ENCODE measurements at places on chromosomes 6 and 20.

- DNase-seq, result no peak
Observed at GRCh38 chr6:51568771-51569170, 518.6 kb downstream of the PKHD1 start.

GRCh38 chr6:91198588-91199255 lies 611.9 kb upstream of the MAP3K7 start:
- no peak for DNase-seq

DNA sequence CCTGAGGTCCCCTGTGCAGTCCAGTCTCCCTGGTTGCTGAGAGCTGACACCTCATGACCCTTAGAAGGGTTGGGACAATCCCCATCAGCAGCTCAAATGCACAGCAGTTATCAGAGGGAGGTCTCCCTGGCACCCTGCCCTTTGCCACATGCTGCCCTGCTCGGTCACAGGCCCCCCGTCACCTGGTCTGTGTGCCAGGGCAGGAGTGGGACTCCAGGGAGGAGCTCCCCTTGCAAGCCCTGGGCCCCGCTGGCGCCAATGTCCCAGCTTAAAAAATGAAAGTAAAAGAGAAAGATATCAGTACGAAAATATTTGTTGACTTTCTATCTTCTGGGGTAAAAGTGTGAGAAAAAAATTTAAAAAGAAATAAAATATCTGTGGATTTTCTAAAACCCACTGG lies 68.1 kb upstream of the SLC22A16 start:
- DNase-seq, result no peak

GRCh38 chr6:135233686-135234491 lies 52.8 kb downstream of the MYB start:
- peak; percentile 22 for DNase-seq

DNA sequence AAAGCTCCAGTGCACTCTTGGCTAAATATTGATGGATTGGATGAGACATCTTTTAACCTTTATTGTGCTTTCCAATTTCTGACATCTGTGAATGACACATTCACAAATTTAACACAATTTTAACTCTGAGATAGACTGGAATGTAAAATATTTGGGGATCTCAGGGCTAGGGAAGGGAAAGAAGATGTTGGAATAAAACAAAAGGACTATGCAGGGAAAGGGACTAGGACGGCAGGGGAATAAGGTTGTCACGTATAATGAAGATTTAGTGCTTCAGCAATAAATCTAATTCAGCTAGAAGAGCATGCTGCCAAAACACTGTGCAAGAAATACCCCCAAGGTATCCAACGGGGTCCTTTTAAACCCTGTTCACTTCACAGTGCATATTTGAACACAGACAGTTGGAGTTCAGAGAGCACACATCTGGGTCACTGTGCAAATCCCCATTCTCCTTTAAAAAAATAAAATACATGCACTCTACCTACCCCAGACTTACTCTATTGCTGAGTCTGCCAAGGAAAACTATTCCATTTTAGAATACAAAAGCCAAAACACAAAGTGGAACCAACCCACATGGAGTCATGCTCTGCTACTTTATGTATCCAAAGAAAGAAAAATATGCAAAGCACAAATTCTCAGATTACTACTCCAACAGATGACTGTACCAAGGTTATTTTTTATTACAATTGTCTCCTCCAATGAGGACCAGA lies 151.0 kb upstream of the RSPO3 start:
- DNase-seq, result no peak

DNA sequence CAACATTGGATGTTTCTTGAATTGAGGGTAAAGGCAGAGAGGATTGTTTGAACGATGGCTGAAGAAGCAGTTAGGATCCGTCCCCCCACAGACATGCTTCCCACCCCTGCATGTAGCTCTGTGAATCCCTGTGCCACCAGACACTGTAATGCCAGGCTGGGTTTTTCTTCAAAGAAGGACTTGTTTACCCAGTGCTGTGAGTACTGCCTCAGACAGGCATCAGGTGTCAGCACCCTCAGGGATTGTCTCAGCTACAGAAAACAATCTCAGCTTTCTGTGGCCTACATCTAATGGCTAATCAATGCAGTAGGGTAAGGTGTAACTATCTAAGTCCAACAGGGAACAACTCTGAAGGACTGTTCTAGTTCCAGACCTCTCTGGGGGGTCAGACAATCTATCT lies 853.0 kb upstream of the EPHA7 start:
- DNase-seq, result no peak

DNA sequence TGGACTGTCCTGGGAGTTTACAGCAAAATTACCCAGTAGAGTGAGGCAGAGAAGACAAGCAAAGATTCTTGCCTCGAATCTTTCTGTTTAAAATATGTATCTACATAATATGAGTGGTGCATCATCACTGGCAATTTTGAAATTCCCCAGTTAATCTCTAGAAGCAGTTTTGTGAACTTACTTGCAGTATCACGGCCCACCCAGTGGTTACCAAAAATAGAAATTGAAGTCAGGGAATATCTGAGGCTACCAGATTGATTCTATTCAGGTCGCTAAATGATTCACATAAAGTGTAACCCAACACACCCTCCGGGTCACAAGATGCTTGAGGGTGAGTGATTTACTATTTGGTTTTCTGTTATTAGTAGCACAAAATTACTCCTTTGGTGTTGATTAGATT lies 111.9 kb downstream of the PPP1R14C start:
- DNase-seq, result no peak
